ENCODE measurements at places on chromosomes 5 and 9.

GRCh38 chr9:12716823-12717600 lies 23.8 kb downstream of the TYRP1 start:
- DNase-seq: peak; percentile 1

- no peak for DNase-seq
These were observed 17.6 kb downstream of the NCS1 start for GRCh38 chr9:130189840-130190239.

DNA sequence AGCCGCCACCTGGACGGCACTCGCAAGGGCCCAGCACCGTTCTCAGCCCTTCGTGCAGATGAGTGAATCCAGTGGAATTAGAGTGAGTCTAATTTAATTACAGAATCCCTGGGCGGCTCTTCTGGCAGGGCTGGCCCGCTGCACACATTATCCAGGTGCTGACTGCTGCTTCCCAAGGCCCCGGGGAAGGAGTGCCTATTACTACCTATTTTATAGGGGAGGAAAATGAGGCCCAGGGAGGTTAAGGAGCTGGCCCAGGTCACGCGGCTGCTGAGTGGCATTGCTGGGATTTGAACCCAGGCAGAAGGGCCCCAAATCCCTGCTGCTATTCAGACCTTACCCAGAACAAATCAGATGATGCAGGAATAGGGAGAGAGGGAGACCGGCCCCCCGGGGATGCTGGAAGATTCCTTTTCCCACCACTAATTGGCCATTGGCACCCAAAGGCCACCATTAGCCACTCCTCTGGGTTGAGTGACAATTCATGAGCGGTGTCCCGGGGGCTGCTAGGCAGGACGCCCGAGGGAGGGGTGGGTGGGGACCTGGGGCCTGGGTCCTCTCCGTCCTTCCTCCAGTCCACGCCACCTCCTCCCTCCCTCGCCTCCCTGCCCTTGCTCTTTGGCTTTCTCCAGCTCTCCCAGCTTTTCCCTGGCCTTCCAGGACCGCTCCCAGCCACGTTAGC lies 10.3 kb upstream of the QRFP start:
- DNase-seq: no peak

- DNase-seq: no peak
These were observed 40.0 kb upstream of the ADRB2 start for GRCh38 chr5:148786456-148786855.

GRCh38 chr5:84397385-84397784 lies 12.7 kb upstream of the EDIL3 start:
- DNase-seq: no peak

Data from DMS53 (cell line).